Daoy (cell line): ENCODE measurements at places on chromosomes 13 and 19.

GRCh38 chr19:5679289-5680083, 830 bp downstream of the MICOS13 start:
- DNase-seq: no peak

DNA sequence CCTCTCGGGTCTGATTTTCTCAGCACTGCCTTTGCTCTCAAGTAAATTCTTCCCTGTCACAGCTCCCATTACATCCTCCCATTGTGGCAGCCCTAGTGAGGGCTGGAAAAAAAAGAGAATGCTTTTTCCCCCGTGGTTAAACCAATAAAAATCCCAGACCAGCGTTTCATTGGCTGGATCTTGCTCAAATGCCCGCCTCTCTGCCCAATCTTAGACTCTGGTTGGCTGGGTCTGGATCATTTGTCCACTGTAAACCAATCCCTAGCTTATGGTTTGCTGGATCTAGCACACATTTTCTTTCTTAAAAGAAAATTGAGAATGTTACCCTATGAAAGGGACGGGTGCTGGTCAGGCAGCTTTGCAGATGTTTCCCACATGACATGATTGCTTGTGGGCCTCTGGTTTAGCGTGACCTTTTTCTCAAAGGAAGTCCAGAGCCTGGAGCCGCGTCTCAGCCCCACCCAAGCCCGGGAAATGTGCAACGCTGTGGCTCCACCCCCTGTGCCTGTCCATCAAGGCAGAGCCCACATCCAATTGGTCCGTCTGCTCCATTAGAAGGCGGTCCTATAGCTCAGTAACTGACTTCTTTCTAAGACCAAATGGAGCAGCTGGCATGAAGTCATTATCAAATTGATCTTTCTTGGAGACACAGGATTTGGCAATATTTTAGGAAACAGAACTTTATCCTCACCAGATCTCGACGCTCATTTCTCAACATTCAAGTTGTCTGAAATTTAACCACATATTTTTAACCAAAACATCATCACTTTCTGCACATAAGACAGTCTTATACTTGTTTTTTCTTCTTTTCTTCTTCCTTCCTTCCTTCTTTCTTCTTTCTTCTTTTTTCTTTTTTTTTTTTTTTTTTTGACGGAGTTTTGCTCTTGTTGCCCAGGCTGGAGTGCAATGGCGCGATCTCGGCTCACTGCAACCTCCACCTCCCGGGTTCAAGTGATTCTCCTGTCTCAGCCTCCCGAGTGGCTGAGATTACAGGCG, 2.6 kb upstream of the MCEMP1 start:
- DNase-seq: peak; percentile 79

DNA sequence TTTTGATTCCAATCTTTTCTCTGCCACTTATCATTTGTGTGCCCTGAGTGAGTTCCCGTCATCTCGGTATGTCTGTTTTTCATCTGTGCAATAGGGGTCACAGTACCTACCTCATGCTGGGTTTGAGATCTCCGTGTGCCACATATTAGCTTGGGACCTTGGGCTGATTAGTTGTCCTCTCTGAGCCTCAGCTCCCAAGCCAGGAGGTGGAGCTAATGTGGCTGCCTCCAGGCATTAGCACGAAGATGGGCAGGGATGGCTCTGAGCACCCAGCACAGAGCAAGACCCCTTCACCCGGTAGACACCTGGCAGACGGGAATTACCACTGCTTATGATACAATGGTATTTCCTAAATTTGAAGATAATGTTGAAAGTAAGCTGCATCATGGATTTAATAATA, 35.8 kb upstream of the XPO4 start:
- DNase-seq: no peak

GRCh38 chr19:11422163-11423065, 3.3 kb upstream of the RGL3 start:
- peak; percentile 77 for DNase-seq

DNA sequence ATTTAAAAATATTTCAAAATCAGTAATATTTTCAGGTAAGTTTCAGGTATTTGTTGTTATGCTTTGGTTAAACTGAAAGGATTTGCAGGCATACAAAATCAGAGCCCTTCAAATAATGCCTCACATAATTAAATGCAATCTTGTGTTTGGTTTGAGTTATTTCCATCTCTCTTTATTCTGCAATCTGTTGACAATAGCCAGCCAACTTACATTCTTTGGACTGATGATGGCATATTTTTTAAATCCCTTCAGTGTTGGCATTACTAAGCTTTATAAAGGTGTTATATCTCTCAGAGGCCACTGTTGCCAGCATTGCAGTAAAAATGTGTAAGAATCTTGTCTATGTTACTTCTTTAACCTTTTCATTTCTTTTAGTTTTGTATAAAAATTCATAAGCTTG, 257.2 kb upstream of the RFC3 start:
- no peak for DNase-seq

- DNase-seq: no peak
These were observed 3.0 kb downstream of the ANKRD10 start for GRCh38 chr13:110911880-110912279.

DNA sequence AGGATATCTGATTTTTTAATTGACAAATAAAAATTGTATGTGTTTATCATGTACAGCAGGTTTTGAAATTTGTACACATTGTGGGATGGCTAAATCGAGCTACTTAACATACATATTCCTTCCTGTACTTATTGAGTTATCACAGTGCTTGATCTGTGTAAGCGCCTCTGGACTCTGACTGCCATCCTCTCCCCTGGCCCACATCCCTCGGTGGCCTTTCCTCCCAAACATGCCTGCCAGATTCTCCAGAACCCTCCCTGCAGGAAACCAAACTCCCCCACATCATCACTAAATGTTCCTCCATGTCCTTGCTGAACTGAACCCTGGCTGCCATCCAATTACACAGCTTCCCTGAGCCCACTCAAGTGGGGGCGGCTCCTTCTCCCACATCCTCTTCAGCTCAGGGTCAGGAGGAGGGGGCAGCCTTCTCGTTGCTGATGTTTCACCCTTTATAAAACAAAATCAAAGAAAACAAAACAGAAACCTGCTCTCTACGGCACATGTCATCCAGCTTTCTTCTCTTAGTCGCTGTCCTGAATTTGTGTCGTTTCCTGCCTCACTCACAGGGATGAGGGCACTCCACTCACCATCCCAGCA, 97.1 kb upstream of the SPATA13 start:
- DNase-seq: peak; percentile 23

DNA sequence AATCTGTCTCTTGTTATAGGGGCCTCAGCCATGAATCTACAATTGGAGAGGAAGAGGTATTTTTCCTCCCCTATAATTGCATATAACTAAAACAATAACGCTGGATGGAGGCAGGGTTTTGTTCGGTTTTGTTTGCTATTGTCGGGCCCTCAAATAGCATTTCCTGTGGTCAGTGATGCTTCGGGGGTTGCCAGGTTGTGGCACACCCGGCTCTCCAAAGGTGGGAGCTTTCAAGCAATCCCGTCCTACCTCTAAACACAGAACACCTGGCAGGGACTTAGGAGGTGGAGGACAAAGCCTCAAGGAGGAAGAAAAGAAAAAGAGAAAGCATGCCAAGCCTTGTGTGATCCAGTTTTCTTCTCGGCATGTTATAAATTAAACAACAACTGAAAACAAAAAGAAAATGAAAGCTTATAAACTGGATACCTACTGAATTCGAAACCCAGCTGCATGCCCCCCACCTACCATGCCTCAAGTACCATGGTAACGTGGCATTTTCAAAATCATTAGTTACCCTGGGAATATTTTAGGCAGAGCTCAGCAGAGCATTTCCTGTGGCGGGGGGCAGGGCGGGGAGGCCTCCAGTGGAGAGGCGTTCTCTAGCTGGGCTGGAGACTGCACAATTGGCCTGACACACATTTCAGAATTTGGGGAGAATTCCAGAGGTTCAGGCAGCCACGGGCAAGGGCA, 213.8 kb downstream of the DCLK1 start:
- peak; percentile 47 for DNase-seq

- no peak for DNase-seq
These were observed 6.9 kb downstream of the SLC39A3 start for GRCh38 chr19:2732883-2733282.

DNA sequence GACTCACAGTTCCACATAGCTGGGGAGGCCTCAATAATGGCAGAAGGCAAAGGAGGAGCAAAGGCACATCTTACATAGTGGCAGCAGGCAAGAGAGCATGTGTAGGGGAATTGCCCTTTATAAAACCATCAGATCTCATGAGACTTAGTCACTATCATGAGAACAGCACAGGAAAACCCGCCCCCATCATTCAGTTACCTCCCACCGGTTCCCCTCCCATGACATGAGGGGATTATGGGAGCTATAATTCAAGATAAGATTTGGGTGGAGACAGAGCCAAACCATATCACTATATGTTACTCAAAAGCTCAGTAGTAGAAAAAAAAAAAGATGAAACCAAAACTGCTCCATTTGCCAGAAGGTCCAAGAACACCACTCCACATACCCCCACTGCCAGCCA, 58.5 kb downstream of the DNAJC15 start:
- DNase-seq: no peak

DNA sequence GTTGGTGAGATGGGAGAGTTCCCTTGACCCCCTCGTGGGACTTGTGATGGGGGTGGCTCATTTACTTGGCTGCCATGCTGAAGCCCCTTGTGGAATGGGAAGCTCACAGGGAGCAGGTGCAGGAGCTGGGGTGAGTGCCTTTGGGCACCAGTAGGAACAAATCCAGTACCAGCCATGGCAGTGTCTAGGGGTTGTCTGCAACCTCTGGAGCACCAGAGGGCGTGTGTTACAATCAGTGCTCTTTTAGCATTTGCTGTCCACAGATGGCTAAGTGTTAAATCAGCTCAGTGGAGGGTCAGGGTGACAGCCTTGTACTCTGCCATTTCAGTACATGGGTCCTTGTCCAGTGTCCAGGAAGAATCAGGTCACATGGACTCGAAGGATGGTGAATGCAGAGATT, 75.6 kb downstream of the ATP8A2 start:
- DNase-seq: no peak

DNA sequence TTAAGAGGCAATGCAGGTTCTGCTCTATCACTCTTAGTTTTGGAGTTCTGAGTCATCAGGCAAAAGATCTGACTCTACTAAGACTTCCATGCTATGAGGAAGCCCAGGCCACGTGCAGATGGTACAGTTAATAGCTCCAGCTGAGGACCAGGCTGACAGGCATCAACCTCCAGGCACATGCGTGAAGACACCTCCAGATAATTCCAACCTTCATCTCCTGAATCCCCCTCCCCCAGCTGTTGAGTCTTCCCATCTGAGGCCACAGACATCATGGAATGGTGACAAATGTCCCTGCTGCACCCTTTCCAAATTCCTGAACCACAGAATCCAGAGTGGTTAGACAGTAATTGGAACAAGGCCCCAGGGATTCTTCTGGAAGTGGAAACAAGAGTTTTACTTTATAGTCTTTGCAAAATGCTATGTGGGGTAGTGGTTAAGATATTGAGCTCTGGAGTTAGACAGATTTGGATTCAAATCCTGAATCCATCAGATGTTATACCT, 183.8 kb downstream of the KLF5 start:
- no peak for DNase-seq

GRCh38 chr19:5357584-5357983, 17.0 kb upstream of the PTPRS start:
- DNase-seq: no peak

GRCh38 chr19:797528-798414, 519 bp downstream of the PTBP1 start:
- DNase-seq: peak; percentile 97

DNA sequence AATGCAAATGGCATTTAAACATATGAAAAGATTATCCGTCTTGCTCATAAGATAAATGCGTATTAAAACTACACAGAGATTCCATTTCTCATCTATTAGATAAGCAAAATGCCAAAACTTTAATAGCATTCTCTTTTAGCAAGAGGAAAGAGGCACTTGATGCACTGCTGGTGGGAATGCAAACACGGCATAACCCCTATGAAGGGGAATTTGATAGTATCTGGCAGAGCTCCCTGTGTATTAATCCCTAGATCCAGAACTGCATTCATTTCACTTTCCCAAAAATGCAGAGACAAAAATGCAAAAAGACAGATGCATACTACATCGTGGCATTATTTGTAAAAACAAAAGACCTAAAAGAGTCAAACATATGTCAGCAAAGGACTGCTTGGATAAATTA, 193.6 kb upstream of the STARD13 start:
- no peak for DNase-seq

GRCh38 chr13:33415822-33416221, 130.3 kb upstream of the STARD13 start:
- no peak for DNase-seq

- DNase-seq: peak; percentile 87
These were observed at the start of gene TRAPPC5 for GRCh38 chr19:7680606-7681339. TRAPPC5 (plus strand) TSS chr19:7680833; CDS start chr19:7682254, 1,421 bp downstream.

- no peak for DNase-seq
These were observed 174.8 kb downstream of the KDM4B start for GRCh38 chr19:5143471-5144411.

GRCh38 chr13:81116461-81117282, 775.7 kb upstream of the SPRY2 start:
- no peak for DNase-seq

- DNase-seq: no peak
These were observed 42.4 kb upstream of the RFC3 start for GRCh38 chr13:33775339-33776108.

DNA sequence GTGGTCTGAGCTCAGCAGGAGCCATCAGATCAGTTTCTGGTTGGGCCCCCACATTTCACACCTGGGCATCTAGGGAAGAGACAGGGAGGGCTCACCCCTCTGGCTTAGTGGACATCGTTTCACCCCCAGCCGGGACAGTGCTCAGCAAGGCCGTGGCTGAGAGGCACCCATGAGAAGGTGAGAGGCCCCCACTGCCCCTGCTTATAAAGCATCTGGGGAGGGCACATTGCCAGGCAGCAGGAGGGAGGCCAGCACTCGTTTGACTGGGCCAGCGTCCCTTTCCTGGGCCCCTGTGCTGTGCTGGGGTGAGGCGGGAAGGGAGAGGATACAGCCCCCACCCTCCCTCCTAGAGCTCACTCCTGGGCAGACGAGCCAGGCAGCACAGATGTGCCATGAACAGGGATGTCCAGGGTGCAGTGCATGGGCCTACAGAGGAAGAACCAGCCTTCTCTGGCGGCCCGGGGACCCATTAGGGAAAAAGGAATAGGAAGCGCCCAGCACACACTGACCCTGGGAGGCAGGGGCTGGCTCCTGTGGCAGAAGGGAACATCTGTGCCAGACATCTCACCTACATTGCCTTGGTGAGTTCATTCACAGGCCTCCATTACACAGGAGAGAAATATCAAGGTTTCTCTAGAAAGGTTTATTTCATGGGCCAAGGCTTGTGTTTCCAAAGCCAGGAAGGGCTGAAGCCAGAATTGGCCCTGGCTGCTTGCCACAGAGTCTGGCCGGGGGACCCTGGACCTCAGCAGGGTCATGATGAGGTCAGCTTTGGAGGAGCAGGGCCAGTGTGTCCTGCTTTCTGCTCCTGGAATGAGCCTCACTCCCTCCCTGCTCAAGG, 7.7 kb downstream of the AP1M1 start:
- no peak for DNase-seq
